WTC11 (cell line): ENCODE measurements at places on chromosomes 7 and 10. TPM values are rescaled to one million over a fixed set of nuclear protein-coding genes. Genes with fewer than 3 reads are reported as not detected.

Gene MOGAT3
- 0.81 to 0.92 TPM (median 0.82 TPM) in 3 replicates for total RNA-seq

Gene RGS10
- total RNA-seq, result 21.6 to 23.1 TPM (median 22.6 TPM) in 3 replicates

Gene TEX36
- not detected in 3 replicates for total RNA-seq

Gene CAV2
- 1.9 to 4.3 TPM (median 2.4 TPM) in 3 replicates for total RNA-seq

Gene CALHM3
- total RNA-seq, result 0.13 to 0.18 TPM (median 0.16 TPM) in 3 replicates

Gene GATA3
- 0.60 to 0.89 TPM (median 0.72 TPM) in 3 replicates for total RNA-seq

Gene ZNF117
- total RNA-seq, result 7.0 to 9.2 TPM (median 8.6 TPM) in 3 replicates

Gene SRRM3
- total RNA-seq, result 17.7 to 24.6 TPM (median 20.7 TPM) in 3 replicates

Gene DNAH11
- 3.5 to 6.4 TPM (median 4.2 TPM) in 3 replicates for total RNA-seq

Gene EPDR1
- total RNA-seq, result 6.3 to 7.4 TPM (median 6.7 TPM) in 3 replicates

DNA sequence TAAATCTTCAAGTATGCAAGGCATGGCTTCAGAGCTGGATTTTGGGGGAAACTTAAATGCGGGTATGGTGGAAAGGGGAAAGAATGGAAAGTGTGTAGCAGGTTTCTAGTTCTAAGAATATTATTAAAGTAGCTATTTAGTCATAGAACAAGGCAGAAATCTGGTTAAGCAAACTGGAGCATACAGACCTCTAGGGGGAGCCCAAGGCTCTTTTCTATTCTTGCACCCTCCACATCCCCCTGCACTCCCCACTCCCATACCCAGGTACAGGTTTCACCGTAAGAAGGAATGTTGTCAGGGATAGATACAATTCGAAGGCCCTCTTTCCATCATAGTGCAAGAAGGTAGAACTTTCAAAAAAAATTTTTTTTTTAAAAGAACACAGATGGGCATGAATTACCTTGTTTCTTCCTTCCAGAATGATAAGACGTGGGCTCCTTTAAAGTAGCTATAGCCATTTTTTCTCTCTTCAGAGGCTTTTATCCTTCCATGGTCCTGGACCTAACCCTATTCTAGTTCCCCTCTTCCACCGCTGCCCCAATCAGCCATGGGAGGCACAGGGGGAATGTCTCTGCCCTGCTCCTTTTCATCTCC lies 41.5 kb upstream of the SMIM30 start:
- peak; percentile 41 for DNase-seq

GRCh38 chr7:129698516-129699418 lies 87.2 kb downstream of the NRF1 start:
- DNase-seq, result peak; percentile 27

DNA sequence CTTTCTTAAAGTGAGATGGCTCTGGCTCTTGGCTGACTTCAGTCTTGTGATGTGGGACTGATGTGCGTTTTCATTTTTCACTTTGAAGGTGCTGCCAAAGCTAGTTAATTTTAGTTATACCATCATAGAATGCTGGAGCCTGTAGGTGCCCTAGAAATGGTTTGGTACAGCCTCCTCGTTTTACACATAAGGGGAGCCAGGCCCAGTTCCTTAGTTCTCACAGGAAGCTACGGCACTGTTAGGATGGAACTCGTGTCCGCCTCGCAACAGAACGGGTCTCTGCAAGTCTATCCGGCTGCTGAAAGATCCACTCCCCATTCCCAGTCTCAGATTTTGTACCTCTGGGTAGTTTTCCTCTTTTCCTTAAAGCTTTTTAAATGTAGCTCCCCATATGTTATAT lies 173.2 kb upstream of the PRPS1L1 start:
- no peak for DNase-seq

DNA sequence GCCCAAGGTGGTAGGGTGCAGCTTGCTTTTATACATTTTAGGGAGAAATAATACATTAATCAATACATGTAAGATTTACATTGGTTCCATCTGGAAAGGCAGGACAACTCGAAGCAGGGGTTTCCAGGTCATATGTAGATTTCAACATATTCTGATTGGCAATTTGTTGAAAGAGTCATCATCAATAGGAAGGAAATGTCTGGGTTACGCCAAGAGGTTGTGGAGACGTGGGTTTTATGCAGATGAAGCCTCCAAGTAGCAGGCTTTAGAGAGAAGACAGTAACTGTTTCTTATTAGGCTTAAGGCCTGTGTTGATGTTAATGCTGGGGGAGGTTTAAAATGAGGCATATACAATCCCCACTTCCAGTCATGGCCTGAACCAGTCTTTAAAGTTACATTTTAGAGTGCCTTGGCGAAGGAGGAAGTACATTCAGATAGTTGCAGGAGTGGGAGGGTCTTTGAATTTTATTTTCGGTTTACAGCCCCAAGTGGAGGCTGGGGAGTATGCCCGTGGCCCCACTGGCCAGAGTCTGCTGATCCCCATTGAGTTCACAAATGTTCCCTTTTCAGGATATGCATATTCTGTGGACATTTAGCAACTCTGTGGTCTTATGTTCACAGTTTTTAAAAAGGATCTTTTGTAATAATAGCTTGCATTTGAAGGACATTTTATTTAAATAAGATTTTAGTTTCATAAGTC lies 166.0 kb upstream of the GDF10 start:
- no peak for DNase-seq

- peak; percentile 53 for DNase-seq
These were observed 162.9 kb downstream of the SH3PXD2A start for GRCh38 chr10:103692436-103692951.

GRCh38 chr7:133048589-133048988 lies 33.3 kb downstream of the CHCHD3 start:
- DNase-seq, result no peak

- no peak for DNase-seq
These were observed 10.0 kb downstream of the GLI3 start for GRCh38 chr7:42227021-42227420.

DNA sequence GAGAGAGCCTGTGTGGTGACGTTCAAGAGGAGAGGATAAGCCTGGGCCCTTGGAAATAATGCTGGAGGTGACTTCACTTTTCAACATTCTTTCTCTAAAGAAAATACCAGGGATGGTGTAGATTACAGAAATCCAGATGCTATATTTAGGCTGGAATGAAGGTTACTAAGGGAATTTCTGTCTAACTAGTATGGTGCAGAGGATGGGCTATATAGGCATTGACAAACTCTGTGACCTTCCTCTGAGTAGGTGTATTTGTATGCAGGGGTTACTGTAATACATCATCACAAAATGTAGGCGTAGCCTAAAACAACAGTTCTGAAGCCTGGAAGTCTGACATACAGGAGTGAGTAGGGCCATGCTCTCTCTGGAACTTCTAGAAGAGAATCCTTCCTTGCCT lies 155.3 kb upstream of the INHBA start:
- no peak for DNase-seq

- DNase-seq, result peak; percentile 76
These were observed 76.4 kb downstream of the LYZL2 start for GRCh38 chr10:30553018-30553625.

- DNase-seq, result no peak
These were observed 190.0 kb upstream of the LYZL2 start for GRCh38 chr10:30819341-30820181.

- no peak for DNase-seq
These were observed 73.3 kb downstream of the ADAM12 start for GRCh38 chr10:126314863-126315493.

DNA sequence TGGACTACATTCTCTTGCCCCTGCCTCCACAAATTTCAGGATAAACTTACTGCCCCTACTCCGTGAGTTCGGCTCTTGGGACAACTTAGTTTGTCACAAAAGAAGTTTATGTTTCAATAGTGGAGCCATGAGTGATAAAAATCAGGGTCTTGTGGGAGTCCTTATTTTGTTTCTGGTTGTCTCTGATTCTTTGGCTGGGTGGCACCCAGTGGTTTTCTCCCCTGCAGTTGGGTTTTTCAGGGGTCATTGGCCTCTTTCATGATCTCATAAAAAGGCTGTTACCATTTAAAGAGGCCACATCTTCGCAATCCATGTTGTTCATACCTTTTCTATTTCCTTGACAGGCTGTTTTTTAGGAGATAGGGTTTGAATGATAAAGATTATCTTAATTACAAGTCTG lies 5.5 kb downstream of the TET1 start:
- DNase-seq, result no peak

DNA sequence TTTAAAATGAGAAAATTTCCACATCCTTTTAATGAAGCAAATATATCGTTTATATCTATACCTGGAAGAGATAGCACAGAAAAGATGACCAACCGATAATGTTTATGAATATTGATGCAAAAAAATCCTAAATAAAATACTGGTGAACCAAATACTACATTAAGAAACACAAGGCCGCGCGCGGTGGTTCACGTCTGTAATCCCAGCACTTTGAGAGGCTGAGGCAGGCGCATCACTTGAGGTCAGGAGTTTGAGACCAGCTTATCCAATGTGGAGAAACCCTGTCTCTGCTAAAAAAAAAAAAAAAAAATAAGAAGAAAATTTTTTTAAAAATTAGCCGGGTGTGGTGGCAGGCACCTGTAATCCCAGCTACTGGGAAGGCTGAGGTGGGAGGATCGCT lies 25.8 kb downstream of the SHH start:
- DNase-seq, result no peak

GRCh38 chr7:151416941-151417315 lies 7.1 kb upstream of the WDR86 start:
- DNase-seq, result no peak

DNA sequence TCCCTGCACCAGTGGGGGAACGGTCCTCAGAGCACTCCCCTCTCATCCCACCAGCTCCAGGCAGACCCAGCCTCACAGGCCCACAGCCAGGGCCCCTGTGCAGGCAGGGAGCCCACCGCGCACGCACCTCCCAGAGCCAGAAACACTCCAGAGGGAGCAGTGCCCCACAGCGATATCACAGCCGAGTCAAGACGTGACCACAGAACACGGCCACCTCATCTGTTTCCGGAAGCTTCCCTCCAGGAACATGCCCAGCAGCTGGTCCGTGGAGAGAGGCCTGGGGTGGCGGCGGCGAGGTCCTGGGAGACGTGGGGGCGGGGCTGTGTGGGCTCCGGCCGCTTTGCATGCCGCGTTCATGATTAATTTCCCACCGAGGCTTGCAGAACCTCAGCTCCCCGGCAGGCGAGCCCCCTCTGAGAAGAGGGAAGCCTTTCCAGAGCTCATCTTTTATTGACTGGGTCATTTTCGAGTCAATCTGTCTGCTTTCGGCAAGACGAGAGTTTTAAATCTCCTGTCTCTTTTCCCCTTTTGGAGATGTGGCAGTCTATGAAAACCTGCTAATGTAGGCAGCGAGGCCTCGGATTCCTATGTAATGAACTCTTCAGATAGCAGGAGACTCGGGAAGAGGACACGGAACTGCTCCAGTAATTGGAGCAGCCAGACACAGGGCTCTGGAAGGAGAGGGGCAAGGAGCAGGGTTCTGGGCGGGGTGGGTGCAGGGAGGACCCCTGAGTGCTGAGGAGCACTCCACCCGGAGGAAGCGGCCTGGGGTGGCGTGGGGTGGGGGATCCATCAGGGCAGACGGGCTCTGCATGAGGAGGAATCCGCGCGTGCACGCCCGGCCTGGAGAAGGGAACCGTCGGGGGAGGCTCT lies 242.8 kb downstream of the ELFN1 start:
- DNase-seq, result no peak

GRCh38 chr7:117270371-117270770 lies 52.5 kb downstream of the WNT2 start:
- no peak for DNase-seq

- DNase-seq, result no peak
These were observed at the start of gene ANK3 for GRCh38 chr10:60389413-60390025. ANK3 (minus strand) TSS chr10:60389875; CDS start chr10:60389538, 337 bp downstream.

DNA sequence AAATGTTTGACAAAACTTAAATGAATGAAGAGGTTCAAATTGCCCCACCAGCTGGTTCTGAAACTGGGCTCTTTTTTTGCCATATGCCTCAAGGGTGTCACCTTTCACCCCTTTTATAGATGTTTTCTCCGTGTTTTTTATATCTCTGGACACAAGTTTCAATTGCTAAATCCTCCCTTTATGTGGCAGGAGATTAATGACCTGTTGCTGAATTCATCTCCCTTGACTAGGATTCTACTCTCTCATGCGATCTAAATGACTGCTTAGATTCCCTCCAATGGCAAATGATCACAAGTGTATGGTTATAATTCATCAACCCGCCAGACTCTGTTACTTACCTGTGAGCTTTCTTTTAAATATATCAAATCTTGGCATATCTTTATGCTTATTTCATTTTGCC lies 677.0 kb upstream of the POT1 start:
- no peak for DNase-seq

- DNase-seq, result peak; percentile 57
These were observed 651 bp downstream of the MYO3A start for GRCh38 chr10:25934621-25935139.

- no peak for DNase-seq
These were observed 19.7 kb upstream of the HGF start for GRCh38 chr7:81789406-81790119.

- DNase-seq, result no peak
These were observed 342.1 kb downstream of the BMPER start for GRCh38 chr7:34247468-34247867.

DNA sequence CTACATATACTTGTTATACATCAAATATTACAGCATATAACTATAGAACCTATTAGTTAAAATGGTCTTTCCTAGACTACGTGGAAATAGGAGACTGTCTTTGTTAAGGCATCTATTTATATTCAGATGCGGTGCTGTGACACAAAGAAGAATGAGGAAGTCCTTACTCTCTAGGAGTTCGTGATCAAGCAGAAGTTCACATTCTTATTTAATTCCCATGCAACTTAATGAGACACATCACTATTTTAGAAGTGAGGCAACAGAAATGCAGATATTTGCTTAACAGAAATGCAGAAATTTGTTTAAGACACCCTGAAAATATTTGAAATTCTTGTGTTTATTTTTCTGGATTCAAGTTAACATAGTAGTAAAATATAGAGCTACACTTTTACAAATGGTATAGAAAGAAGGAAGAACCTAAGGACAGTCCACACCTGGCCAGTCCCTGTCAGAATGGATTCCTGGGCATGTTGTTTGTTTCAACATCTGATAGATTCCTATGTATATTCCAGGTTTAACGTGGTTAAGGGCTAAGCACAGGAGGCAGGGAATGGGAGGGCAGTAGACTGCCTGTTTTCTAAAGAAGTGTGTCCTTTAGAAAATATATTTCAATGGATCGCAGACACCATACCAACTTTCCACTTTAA lies 70.6 kb upstream of the NXPH1 start:
- DNase-seq, result no peak

- no peak for DNase-seq
These were observed 97.3 kb upstream of the CTBP2 start for GRCh38 chr10:125257521-125258108.

- DNase-seq, result peak; percentile 57
These were observed 161.0 kb downstream of the SKIDA1 start for GRCh38 chr10:21364196-21365114.

GRCh38 chr10:108905821-108906220 lies 1017.5 kb downstream of the XPNPEP1 start:
- no peak for DNase-seq
